ENCODE measurements at places on chromosomes 1 and 21. TPM values are rescaled to one million over a fixed set of nuclear protein-coding genes. Genes with fewer than 3 reads are reported as not detected.

Gene RGS18
- total RNA-seq: 0.52 TPM

Gene AGO1
- 14.8 TPM for total RNA-seq

Gene CHRM3
- 0.68 TPM for total RNA-seq

Gene OR2T8
- not detected for total RNA-seq

Gene ALDH9A1
- total RNA-seq: 108 TPM

Gene PRRX1
- 2.9 TPM for total RNA-seq

Gene CACNA1S
- total RNA-seq: not detected

Gene CXADR
- total RNA-seq: 34.9 TPM

Gene SPATA6
- 5.5 TPM for total RNA-seq

Gene C1QTNF12
- 3.9 TPM for total RNA-seq

Gene VANGL2
- 12.3 TPM for total RNA-seq

Gene CFAP45
- 1.5 TPM for total RNA-seq

Gene RUNX3
- total RNA-seq: 1.6 TPM

Gene MFAP2
- 5.3 TPM for total RNA-seq

Gene HJV
- not detected for total RNA-seq

Gene LCE5A
- not detected for total RNA-seq

Gene ESRRG
- total RNA-seq: 0.40 TPM

Gene SSU72
- 106 TPM for total RNA-seq

Gene GSTM1
- total RNA-seq: not detected

Gene C2CD2
- total RNA-seq: 11.4 TPM

Gene ASAP3
- 31.5 TPM for total RNA-seq

Gene METTL25B
- total RNA-seq: 23.5 TPM

Gene IKBKE
- total RNA-seq: 14.2 TPM

Gene ANGPTL1
- 4.1 TPM for total RNA-seq

Gene TLR5
- 11.1 TPM for total RNA-seq

Gene GJC2
- total RNA-seq: 0.44 TPM

Gene TSACC
- total RNA-seq: 0.80 TPM

Gene SPRR2G
- 0.68 TPM for total RNA-seq

Gene TPTE
- not detected for total RNA-seq

Gene AVPR1B
- not detected for total RNA-seq

Gene FBLIM1
- total RNA-seq: 56.5 TPM

Gene LENEP
- total RNA-seq: not detected

Gene BRDT
- total RNA-seq: not detected

Gene SYPL2
- total RNA-seq: not detected

Gene FAM177B
- total RNA-seq: 0.64 TPM

Gene DYNLT5
- not detected for total RNA-seq

Gene GJA9
- 0.44 TPM for total RNA-seq

Gene PYHIN1
- 0.44 TPM for total RNA-seq

Gene GPR52
- total RNA-seq: 0.56 TPM

Gene ATF3
- 2.7 TPM for total RNA-seq

Gene TEDDM1
- total RNA-seq: not detected

Gene SAMSN1
- 2.2 TPM for total RNA-seq

Gene AGBL4
- total RNA-seq: not detected

Gene VANGL1
- total RNA-seq: 15.5 TPM

Gene MARK1
- total RNA-seq: 6.1 TPM

Gene PGLYRP3
- 31.3 TPM for total RNA-seq

All from esophagus mucosa (tissue), 1 donor.